WERI-Rb-1 (cell line): ENCODE measurements at places on chromosomes 7 and 10.

DNA sequence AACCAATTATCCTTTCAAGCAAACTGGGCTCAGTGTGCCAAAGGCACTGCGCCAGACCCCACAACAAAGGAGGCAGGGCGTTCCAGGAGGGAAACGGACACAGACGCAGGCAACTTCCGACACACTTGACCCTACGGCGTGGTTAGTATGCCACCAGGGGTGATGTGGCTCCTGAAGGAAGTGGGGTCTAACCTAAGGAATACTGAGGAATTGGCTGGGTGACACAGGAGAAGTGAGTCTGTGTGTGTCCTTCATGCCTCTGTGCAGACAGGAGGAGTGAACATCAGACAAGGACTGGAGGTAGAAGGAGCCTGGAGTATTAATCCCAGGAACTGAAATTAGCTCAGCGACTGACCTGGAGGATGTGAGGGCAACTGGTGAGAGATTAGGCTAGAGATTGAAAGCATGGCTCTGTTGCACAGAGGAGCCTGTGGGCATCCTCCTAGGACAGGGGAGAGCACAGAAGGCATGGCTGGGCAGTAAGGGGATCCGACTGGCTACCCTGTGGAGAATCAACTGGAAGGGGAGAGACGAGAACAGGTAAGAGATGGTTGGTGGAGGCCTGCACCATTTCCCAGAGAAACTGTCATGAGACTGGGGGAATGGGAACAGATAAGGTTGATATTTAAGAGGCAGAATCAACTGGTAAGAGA is 27.8 kb downstream of the GSDME start:
- DNase-seq, result no peak

GRCh38 chr10:33027088-33027487 is 69.1 kb upstream of the ITGB1 start:
- DNase-seq, result no peak

GRCh38 chr10:3785851-3786271 is 852 bp upstream of the KLF6 start:
- DNase-seq, result no peak

DNA sequence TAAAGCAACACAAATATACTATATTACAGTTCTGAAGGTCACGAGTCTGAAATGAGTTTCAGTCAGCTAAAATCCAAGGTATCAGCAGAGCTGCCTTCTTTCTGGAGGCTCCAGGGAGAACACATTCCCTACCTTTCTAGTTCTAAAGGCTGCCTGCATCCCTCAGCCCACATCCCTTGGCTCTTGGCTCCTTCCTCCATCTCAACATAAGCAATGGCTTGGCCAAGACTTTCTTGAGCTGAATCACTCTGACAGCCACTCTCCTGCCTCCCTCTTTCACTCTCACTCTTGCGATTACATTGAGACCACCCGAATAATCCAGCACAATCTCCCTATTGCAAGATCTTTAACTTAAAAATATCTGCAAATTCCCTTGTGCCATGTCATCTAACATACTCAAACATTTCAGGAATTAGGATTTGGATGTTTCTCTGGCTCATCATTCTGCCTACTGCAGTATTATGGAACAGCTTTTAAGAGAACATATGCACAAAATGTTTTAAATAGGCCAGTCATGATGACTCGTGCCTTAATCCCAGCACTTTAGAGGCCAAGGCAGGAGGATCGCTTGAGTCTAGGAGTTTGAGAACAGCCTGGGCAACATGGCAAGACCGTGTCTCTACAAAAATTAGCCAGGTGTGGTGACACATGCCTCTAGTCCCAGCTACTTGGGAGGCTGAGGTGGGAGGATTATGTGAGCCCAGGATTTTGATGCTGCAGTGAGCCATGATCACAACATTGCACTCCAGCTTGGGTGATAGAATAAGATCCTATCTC is 144.2 kb upstream of the VSTM2A start:
- DNase-seq, result no peak

- DNase-seq, result no peak
Measured at GRCh38 chr10:66822801-66823200, 103.0 kb upstream of the LRRTM3 start.

- DNase-seq, result no peak
Measured at GRCh38 chr10:26524161-26524896, 86.2 kb downstream of the APBB1IP start.

- no peak for DNase-seq
Measured at GRCh38 chr10:3476640-3477448, 304.3 kb upstream of the PITRM1 start.
